Activated CD4-positive, alpha-beta T cell treated with anti-CD3 and anti-CD28 coated beads for 4 hours (primary cell): ENCODE measurements at places on chromosomes 4 and X.

DNA sequence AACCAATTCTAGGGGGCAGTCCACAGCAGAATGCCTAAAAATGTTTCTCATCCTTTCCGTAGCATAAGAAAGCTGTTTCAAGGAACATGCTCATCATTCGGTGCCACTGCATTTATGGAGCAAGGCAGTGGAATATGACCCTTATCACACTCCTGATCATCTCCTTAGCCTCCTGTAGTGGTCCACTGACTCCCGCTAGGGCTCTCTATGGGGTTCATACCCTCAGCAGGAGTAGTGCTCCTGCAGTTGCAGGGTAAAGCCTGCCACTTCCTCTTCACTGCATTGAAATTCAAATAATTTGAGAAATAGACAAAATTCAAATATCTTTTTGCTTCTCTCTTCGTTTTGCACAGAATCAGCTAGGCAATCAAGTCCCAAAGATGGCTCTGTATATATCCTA is 107.0 kb downstream of the NDST3 start:
- DNase-seq: no peak

DNA sequence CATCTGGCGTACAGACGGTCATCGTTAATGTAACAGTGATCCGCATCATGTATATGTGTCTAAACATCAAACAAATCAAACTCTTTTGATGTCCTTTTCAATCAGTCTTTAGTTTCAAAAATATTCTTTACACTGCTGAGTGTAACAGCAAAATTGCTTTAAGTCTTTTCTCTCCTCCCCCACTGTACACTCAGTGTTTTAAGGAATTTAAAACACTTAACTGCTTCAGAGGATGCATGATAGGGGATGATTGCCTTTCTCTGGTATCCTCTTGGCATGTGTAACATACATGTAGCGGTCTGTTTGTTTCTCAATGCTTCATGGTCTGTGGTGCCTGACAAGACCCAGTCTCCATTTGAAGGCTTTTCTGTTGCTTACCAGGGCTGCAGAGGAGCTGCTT is 41.6 kb downstream of the LIMCH1 start:
- no peak for DNase-seq

DNA sequence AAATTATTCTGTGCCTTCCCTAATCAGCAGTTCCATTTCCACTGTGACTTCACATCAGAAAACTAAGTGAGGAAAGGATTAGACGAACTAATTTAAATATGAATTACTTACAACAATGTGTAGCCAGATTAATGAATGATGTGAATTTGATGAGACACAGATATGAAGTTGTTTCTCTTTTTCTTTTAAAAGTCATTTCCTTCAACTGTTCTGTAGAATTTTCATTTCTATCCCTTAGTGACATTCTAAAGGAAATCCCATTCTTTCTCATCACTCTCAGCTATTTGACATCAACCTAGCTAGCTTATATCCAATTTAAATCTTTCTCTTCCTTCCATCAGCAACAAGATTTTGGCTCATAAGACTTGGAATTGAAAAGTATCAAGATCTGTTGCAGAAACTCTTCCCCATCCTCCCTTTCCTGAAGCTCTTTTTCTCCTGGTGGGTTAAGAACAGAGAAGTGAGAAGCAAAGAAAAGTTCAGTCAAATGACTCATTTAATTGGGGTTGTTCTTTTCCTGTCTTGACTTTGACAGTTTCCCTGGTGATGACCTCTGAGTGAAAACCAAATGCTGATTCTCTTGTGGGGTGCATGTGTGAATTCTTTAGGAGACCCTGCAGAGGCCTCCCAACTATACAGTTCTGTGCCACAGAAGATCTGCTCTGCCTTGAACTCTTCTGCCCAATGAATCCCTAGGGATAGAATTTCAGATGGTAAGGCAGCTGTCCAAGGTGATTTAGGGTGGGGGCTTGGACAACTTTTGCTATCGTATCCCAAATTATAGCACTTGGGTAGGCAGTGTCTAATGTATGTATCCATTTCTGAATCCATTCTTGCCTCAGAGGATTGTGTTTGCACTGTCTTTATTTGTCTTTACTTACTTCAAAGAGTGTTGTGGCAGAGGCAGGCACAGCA is 232.5 kb upstream of the GPRIN3 start:
- DNase-seq: no peak

DNA sequence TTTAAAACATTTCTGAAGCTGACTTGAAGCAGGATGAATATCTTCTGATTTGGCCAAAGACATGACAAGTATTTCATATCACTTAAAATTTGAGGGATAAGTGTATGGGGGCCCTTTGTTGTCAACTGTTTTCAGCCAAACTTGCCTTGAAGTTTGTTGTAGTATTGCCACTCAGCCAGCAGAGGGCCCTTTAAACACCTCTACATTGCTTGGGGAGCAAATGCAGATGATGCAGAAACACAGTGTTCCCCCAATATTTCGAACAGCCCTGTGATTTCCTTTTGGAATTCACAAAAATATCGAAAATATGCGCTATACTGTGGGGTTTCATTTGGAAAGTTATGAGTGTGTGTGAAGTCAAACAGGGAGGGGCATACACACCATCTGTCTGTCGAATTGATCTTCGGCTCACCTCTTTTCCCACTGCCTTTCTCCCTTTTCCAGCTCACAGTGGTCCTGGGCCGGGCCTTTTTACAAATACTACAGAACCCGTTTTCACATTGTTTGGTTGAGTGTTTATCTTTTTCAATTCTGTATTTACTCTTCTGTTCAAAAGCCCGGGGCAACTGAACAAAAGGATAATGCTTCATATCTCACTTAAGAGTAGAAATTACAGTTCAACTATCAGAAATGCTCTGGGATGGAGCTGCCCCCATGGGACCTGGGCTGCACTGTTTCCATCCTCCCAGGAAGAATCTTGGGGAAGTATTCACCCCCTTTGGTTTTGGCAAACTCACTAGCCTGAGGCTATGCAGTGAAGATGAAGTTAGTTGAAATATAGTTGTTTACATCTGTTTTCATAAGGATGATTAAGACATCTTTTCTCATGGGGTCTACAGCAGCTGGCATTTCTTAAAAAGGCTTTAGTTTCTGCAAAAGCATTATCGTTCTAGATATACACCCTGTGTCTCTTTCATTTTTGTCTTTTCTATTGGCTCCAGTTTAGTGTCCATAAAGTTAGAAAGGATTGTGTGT is 137.6 kb downstream of the EGF start:
- DNase-seq: peak; percentile 35

GRCh38 chr4:73869130-73870055 is at the start of gene CXCL1:
TSS of gene CXCL1 (plus strand) at chr4:73869393. CDS start at chr4:73869471, 78 bp downstream.
- DNase-seq: no peak

DNA sequence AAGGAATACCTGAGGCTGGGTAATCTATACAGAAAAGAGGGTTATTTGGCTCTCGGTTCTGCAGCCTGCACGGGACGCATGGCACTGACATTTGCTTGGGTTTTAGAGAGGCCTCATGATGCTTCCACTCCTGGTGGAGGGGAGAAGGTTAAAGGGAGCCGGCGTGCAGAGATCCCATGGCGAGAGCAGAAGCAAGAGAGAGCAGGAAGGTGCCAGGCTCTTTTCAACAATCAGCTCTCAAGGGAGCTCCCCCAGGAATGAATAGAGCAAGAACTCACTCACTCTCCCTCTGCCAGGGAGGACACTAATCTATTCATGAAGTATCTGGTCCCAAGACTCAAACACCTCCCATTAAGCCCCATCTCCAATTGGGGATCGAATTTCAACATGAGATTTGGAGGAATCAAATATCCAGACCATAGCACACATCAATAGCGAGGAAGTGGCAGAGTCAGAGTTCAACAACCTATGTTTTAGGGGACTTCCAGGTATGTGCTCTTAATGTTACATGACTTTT is 109.8 kb downstream of the SORBS2 start:
- DNase-seq: no peak

GRCh38 chrX:125544031-125544660 is 224.5 kb downstream of the TEX13C start:
- DNase-seq: no peak

DNA sequence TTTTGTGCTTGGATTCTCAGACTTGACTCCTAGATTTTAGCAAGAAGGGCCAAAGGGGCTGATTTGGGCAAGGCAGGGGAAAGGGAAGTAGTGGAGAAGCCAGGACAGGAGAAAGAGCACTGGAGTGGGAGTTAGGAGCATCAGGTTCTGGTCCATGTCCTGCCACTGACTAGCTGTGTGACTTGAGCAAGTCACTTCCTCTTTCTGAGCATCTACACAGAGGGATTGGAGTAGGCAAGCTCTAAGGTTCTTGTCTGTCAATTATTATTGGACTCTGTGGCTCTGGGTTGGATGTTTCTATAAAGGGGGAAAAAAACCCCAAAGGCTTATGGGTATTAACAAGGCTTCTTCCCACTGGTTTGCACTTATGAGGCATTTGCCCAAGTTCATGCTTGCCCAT is 24.4 kb downstream of the PLAC1 start:
- no peak for DNase-seq
